CD4-positive, alpha-beta memory T cell (primary cell): ENCODE measurements at places on chromosomes 7 and 10. TPM values are rescaled to one million over a fixed set of nuclear protein-coding genes. Genes with fewer than 3 reads are reported as not detected.

The CCL24 gene
- total RNA-seq = not detected

The C1GALT1 gene
- total RNA-seq = 54.6 TPM

The LRRD1 gene
- total RNA-seq = not detected

The ACTL6B gene
- total RNA-seq = not detected

The RSU1 gene
- total RNA-seq = 54.7 TPM

The SLC26A5 gene
- total RNA-seq = not detected

The HABP2 gene
- total RNA-seq = not detected

The AKR1B15 gene
- total RNA-seq = not detected
